ENCODE measurements at places on chromosomes 11 and 22.

DNA sequence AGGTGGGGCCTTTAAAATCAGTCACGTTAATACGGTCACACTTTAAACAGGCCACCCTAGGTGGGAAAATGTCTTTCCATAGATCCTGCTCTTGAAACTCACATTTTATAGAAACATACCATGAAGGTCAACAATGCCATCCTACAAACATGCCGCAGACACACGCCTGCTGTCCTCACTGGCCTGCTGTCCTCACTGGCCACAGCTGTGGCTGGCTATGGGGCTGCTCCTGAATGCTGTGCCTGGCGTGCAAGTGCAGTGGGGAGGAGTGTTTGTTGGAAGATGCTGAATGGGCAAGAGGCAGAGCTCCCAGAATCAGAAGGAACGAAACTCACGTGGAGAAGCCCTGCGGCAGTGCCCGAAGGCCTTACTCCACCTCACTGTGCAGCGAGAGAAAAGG is 106.2 kb upstream of the BID start:
- no peak for DNase-seq

DNA sequence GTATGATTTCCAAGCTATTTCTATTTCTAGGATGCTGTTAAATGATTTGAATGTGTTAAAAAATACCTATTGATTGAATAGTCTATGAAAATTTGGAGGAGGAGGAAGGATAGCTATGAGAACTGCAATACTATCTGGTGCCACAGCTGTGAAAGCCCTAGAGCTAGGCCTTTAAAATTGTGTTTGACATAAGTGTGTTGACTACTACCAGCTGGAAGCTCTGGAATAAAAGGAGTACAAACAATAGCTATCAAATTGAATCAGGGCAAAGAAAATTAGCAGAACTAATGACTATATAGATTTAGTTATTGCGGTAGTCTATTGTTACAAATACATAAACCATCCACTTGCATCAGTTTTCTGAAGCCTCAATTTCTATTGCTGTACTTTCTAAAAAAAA is 124.8 kb upstream of the CNTN5 start:
- no peak for DNase-seq

GRCh38 chr11:98417256-98417755 is 603.4 kb upstream of the CNTN5 start:
- no peak for DNase-seq

GRCh38 chr11:125512106-125512505 is 16.0 kb upstream of the FEZ1 start:
- no peak for DNase-seq

- DNase-seq, result no peak
These were observed at the start of gene IGLL1 for GRCh38 chr22:23579870-23580575. IGLL1 (minus strand) TSS chr22:23580290; CDS start chr22:23580190, 100 bp downstream.

GRCh38 chr11:63489879-63490278 is 1.1 kb downstream of the PLAAT5 start:
- no peak for DNase-seq

DNA sequence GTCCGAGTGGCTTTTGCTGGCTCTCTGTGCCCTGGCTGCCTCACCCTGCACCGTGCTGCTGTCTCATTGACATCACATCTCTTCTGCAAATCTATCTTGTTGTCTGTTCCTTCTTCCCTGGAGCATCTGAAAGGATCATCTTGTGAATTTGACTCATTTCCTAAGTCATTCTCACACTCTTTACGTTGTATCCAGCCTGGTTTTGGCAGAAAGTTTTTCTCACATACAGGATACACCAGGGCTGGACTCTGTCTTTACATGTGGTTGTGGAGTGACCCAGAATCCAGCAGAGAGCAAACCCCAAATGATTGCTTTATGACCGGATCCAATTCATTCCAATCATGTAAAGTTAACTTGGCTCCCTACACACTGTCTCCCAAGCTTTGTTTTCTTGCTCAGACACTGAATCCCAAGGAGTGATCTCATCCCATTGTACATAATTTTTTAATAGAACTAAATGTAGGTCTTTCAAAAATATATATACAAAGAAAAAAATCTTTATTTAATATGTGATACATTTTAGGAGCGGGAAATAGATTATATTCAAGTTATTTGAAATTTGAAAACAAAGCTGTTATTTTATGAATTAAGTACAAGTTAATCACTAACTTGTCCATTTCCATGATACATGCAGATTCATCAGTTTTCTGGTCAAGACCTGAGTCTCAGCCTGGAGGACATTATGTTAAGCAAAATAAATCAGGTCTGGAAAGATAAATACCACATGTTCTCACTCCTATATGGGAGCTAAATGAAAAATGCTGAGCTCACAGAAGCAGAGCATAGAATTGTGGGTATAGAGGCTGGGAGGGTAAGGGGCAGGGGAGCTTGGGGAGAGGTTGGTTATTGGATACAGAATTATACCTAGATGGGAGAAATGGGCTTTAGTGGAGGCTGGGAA is 2.9 kb upstream of the RFPL1 start:
- no peak for DNase-seq

DNA sequence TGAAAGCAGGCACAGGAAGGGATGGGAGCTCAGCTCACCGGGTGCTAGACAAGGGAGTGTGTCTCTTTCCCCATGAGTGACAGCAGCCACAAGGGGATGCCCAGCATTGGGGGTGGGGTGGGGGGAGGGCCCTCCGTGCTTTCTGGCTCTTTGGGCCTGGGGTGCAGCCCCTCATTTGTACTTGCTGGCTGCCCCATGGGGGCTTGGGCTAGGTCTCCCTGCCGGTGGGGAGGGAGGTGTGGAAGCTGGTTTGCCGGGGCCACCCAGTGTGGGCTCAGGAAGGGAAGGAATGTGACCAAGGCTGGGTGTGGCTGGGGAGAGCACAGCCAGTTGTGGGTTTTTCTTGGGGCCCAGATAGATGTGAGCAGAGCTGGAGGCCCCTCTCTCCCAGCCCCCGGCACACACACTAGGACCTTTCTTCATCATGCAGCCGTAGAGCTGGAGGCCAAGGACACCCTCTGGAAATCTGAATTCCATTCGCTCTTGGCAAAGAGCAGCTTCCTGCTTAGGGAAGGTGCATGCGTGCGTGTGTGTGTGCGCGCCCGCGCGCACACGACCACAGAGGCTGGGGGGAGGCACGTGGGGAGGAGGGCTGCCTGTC is 25.8 kb downstream of the KCNQ1OT1 start:
- DNase-seq, result no peak

GRCh38 chr11:123163621-123164020 is 31.4 kb downstream of the CLMP start:
- no peak for DNase-seq

- DNase-seq, result peak; percentile 67
These were observed 88.7 kb downstream of the TP53I11 start for GRCh38 chr11:44861849-44862557.

GRCh38 chr11:65419772-65420481 is 2.7 kb upstream of the NEAT1 start:
- DNase-seq, result peak; percentile 51

GRCh38 chr11:65662247-65662798 is 393 bp downstream of the RELA start:
- no peak for DNase-seq

DNA sequence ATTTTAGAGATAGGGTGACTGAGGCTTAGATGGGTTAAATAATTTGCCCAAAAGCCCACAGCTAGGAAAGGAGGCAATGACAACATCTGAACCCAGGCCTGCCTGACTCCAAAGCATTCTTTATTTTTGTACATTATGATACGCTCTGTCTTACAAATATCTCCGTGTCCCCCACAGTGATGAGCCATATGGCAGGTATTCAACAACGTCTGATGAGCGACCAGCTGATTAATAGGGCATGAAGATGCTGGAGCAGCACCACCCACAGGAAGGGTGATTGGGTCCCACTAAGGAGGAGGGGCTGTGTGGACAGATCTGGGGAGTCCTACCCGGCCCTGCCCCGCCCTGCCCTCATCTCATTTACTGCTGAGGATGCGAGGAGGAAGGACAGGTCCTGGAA is 380.6 kb downstream of the CADM1 start:
- no peak for DNase-seq

DNA sequence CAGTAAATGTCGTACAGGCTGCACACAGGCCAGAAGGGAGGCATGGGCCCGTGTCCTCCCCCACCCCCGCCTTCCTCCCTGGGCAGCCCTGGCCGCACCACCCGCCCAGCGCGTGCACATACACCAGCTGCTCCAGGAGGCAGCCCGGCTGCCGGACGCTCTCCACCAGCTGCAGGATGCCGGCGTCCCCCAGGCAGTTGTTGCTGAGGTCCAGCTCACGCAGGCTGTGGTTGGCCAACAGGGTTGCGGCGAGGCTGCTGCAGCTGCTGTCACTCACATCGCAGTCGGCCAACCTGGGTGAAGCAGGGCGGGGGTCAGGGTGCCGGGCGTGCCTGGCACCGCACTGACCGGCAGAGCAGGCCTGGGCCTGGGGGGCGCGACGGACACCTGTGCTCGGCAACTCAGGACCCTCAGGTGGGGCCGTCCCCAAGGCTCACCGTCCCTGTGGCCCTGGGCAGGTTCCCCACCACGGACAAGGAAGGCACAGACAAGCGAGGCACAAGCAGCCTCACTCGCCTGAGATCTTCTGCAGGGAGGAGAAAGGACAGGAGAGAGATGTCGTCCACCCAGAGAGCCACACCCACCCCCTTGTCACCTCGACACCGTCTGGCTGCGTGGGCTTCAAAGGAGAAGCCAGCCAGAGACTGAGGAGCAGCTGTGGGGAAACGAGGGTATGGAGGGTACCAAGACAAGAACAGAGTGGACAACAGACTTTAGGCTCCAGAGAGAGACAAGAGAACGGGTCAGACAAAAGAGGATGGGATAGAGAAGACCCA is 12.1 kb downstream of the RNH1 start:
- no peak for DNase-seq

GRCh38 chr11:17736930-17737817 is 2.6 kb downstream of the KCNC1 start:
- no peak for DNase-seq

DNA sequence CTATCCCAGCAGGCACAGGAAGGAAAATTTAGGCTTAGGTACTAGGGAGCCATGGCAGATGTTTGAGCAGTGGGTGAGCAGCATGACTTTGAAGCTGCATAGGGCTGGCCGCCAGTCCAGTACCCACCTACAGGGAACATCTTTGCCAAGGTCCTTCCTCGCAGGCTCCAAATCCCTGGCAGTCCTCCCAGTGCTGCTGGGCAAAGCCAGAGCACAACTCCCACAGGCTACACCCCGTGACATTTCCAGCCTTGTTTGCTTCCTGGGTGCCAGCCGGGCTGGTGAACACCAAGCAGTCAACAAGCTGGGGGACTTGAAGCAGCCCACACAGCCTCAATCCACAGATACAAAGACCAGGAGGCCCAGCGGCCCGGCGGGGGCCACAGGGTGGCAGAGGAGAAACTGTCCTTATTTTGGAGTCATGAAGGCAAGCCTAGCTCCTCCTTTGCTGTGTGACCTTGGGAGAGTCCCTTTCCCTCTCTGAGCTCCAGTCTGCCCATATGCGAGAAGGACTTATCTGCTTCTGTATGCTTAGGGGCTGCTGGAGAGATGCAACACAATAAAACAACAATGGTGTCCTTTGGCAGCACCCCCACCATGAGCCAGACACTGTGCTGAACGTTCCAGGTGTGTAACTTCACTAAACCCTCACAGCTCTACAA is 28.0 kb downstream of the TPST2 start:
- DNase-seq, result no peak

- DNase-seq, result no peak
These were observed 32.2 kb downstream of the ZBTB16 start for GRCh38 chr11:114091516-114092397.

- no peak for DNase-seq
These were observed 27.5 kb upstream of the MTNR1B start for GRCh38 chr11:92941676-92942571.

GRCh38 chr11:111777094-111778046 is 11.2 kb upstream of the PPP2R1B start:
- DNase-seq, result no peak

DNA sequence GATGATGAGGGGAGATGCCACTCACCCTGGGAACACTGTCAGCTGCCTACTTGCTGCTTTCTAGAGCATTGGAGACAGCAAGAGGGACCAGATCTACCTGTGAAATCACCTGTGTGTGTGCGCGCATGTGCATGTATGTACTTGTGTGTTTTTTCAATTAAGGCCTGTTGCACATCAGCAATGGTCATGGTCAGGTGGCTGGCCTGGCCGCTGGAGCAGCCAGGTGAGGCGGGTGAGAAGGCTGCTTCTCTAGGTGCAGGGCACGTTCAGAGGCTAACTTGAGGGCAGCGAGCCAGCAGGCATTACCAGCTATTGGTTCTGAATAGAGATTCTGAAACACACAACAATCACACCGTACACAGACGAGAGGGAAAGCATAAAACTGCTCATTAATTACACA is 65.1 kb downstream of the PARVG start:
- no peak for DNase-seq

GRCh38 chr22:46547883-46548244 is 10.4 kb upstream of the CELSR1 start:
- DNase-seq, result no peak

DNA sequence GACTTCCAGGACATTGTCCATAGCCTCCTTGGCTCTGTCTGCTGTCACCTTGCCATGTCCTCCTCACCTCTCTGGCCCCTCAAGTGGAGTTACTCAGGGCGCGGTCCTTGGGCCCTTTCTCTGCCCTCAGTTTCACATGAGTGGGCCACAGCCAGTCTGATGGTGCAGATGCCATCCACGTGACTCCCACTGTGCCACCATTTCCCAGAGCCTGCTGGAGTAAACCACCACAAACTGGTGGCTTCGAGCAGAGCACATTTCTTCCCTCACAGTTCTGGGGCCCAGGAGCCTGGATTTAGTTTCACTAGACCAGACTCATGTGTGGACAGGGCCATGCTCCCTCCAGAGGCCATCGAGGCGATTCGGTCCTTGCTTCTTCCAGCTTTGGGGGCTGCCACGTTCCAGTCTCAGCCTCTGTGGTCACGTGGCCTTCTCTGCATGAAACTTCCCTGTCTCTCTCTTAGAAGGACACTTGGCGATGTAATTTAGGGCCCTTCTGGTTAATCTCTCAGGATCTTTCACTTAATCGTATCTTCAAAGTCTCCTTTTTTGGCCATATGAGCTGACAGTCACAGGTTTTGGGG is 14.6 kb downstream of the SMARCB1 start:
- no peak for DNase-seq

DNA sequence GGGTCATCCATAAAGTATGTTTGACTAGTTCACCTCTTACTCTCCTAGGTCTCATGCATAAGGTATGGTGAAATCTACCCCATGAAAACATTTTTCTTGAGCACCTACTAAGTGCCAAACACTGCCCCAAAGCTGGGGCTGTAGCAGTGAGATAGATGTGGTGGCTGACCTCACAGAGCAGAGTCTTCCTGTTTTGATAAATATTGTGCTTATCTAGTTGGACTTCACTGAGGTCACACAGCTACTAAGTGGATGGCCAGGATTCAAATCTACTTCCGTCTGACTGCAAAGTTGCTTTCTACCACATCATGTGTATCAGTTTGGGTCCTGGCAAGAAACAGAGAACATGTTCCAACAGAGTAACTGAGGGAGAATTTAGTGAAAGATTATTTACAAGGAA is 6.4 kb upstream of the HTATIP2 start:
- DNase-seq, result no peak
